ENCODE measurements at places on chromosomes 2 and 18. TPM values are rescaled to one million over a fixed set of nuclear protein-coding genes. Genes with fewer than 3 reads are reported as not detected.

DNA sequence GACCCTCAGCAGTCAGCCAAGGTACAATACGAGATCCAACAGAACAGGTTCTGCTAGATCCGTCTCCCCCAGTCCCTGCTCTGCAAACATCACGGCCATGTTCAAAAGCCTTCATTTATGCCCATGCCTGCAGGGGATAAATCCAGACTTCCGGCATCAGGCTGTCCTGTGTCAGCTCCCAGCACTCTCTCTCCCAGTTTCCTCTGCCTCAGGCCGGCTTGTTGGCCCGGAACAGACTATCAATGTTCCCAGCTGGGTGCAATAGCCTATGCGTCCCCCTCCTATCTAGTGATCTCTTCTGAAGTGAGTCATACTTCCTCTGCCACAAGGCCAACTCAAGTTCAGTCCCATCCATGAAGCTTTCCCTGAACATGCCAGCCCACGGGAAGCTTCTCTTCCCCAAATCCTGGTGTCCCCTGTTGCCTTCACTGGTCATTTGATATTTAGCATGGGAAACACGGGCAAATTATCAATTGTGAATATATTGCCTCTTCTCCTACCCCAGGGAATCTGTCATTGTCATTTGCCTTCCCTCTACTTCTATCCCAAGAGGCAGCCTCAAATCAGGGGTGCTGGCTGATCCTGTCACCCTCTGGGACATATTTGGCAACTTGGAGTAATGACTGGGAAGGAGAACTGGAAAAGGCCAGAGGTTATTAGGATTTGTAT lies 51.1 kb downstream of the CAPN13 start:
- no peaks in the 10 kb centered on the region for H3K36me3 ChIP-seq
- no peak overlapping the region for H3K27ac ChIP-seq
- no peak for DNase-seq
- peaks cover 12% of the 10 kb centered on the region for H3K4me1 ChIP-seq

- no peaks in the 10 kb centered on the region for H3K27me3 ChIP-seq
- no peak for DNase-seq
- H3K4me1 ChIP-seq: no peaks in the 10 kb centered on the region
- H3K36me3 ChIP-seq: no peaks in the 10 kb centered on the region
- no peak overlapping the region for H3K4me3 ChIP-seq
- H3K27ac ChIP-seq: no peak overlapping the region
Measured at GRCh38 chr2:48548840-48549239, 18.9 kb downstream of the STON1 start.

- no peaks in the 10 kb centered on the region for H3K36me3 ChIP-seq
- DNase-seq: no peak
- no peaks in the 10 kb centered on the region for H3K27me3 ChIP-seq
Measured at GRCh38 chr2:111678651-111679050, 205.3 kb downstream of the ANAPC1 start.

DNA sequence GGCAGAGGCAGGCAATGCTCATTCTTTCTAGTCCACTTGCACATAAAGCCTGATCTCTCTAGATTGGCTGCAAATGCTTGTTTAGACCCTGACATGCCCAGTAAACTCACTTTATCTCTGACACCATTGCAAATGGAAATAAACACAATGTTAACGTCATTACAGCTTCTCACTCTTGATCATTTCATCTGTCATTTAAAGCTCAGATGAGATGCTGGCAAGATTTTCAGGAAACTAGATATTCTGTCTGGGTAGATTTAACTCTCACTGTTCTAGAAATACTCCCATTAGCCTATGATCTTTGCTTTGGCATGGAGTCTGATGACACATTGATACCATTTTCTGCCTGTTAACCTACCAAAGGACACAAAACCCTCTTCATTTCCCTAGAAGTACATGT lies 320.7 kb upstream of the HNRNPA3 start:
- no peaks in the 10 kb centered on the region for H3K4me1 ChIP-seq
- H3K27ac ChIP-seq: no peak overlapping the region
- H3K27me3 ChIP-seq: no peaks in the 10 kb centered on the region
- H3K36me3 ChIP-seq: no peaks in the 10 kb centered on the region

- H3K36me3 ChIP-seq: no peaks in the 10 kb centered on the region
- DNase-seq: no peak
- no peaks in the 10 kb centered on the region for H3K4me1 ChIP-seq
- no peaks in the 10 kb centered on the region for H3K27me3 ChIP-seq
- peak overlapping the region; percentile 49 for H3K27ac ChIP-seq
- no peak overlapping the region for H3K4me3 ChIP-seq
Measured at GRCh38 chr18:63445037-63445436, 22.8 kb upstream of the VPS4B start.

- H3K4me1 ChIP-seq: no peaks in the 10 kb centered on the region
- no peak for DNase-seq
- no peaks in the 10 kb centered on the region for H3K36me3 ChIP-seq
- H3K4me3 ChIP-seq: no peak overlapping the region
Measured at GRCh38 chr18:42929181-42929580, 186.3 kb downstream of the RIT2 start.

DNA sequence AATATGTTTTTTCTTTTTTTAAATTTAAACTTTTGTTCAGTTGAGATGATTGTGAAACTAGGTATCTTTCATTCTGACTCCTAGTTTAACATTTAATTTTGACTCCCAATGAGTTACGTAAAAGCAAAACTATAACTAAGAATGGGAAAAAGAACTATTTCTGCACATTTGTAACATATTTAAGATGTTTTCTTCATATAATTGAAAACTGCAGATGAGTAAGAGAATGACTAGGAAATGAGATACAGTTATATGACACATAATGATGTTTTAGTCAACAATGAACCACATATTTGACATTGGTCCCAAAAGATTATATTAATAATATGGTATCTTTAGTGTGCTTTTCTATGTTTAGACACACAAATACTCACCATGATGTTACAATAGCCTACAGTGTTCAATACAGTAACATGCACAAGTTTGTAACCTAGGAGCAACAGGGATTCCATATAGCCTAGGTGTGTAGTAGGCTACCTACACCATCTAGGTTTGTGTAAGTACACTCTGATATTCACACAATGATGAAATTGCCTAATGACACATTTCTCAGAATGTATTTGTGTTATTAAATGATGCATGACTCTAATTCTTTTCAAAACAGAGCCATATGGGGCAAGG lies 12.6 kb downstream of the ERMN start:
- H3K36me3 ChIP-seq: no peaks in the 10 kb centered on the region
- no peak overlapping the region for H3K4me3 ChIP-seq
- no peak overlapping the region for H3K27ac ChIP-seq

DNA sequence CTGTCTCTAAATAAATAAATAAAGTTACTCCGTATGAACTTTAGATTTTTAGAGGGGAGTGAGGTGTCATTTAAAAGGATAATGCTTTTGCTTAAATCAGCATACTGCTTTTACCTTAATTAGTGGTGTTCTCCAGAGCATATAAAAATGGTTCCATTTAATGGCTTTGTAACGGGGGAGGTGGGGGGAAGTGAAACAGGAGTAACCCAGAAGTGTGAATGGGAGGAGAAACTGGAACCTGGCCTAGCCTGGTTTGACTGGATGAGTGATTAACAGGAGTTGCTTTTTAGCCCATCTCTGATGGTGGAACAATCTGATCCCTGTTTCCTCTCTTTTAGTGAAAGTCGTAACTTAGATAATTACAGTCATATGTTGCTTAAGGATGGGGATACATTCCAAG lies 1.6 kb downstream of the CNDP2 start:
- H3K27ac ChIP-seq: peak overlapping the region; percentile 98
- H3K27me3 ChIP-seq: no peaks in the 10 kb centered on the region
- DNase-seq: no peak
- H3K36me3 ChIP-seq: no peaks in the 10 kb centered on the region

DNA sequence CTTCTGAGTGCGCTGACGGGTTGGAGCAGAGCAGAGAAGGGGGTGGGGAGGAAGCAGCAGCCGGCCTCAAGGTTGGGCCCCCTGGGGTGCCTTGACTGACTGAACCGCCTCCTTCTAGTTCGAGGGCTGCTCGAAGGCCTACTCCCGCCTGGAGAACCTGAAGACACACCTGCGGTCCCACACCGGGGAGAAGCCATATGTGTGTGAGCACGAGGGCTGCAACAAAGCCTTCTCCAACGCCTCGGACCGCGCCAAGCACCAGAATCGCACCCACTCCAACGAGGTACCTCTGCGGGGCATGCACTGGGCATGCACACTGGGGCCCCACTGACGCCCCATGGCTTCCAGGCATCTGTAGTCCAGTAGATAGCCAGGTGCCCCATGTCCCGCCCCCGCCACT lies 246.9 kb downstream of the GLI2 start:
- H3K27ac ChIP-seq: no peak overlapping the region
- no peak overlapping the region for H3K4me3 ChIP-seq
- no peaks in the 10 kb centered on the region for H3K36me3 ChIP-seq
- H3K4me1 ChIP-seq: peaks cover 4% of the 10 kb centered on the region
- no peak for DNase-seq

DNA sequence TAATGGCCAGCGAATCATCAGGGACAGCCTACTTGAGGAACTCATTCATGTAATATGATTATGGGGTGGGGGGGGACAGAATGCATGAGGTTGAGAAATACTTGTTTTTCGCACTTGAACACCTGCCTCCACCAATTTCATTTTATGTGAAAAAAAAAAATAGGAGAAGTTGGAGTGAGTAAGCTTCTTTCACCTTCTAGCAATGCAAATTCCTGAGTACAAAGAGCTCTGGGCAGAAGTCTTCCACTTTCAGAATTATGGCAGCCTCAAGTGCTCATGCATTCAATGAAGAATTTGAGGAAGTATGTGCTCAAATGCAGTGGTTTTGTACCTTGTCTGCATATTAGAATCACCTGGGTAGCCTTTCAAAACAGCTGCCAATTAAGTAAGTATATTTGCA lies 40.1 kb upstream of the GPD2 start:
- H3K4me1 ChIP-seq: peaks cover 14% of the 10 kb centered on the region
- no peaks in the 10 kb centered on the region for H3K27me3 ChIP-seq
- no peak overlapping the region for H3K4me3 ChIP-seq
- H3K36me3 ChIP-seq: no peaks in the 10 kb centered on the region
- no peak for DNase-seq

- H3K27me3 ChIP-seq: no peaks in the 10 kb centered on the region
- no peak overlapping the region for H3K27ac ChIP-seq
- no peak for DNase-seq
- H3K4me3 ChIP-seq: no peak overlapping the region
- H3K36me3 ChIP-seq: no peaks in the 10 kb centered on the region
Measured at GRCh38 chr2:201275990-201276389, 15.7 kb downstream of the CASP8 start.

- no peak overlapping the region for H3K27ac ChIP-seq
- peak; percentile 70 for DNase-seq
- H3K27me3 ChIP-seq: no peaks in the 10 kb centered on the region
- H3K4me3 ChIP-seq: no peak overlapping the region
- H3K36me3 ChIP-seq: no peaks in the 10 kb centered on the region
Measured at GRCh38 chr18:24176727-24177416, 38.0 kb downstream of the CABYR start.

DNA sequence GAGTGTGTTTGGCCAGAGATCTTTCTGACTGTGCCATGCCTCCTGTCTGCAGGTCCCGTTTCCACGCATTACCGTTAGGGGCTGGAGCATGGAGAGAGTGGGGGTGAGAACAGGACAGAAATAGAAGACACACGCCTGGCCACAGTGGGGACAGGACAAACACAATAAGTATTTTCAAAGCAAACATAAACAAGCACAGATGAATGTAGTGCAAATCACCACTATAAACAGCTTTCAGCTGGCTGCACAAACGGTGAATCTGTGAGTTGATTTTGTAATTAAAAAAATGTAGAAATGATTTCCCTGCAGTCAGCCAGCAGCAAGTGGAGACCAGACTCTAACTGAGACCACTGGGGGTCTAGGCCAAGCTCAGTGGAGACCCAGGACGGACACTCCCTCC lies 6.8 kb downstream of the KCNK3 start:
- no peak for DNase-seq
- peak overlapping the region; percentile 90 for H3K27ac ChIP-seq
- H3K36me3 ChIP-seq: no peaks in the 10 kb centered on the region
- H3K4me3 ChIP-seq: no peak overlapping the region
- no peaks in the 10 kb centered on the region for H3K27me3 ChIP-seq
- H3K4me1 ChIP-seq: peaks cover 66% of the 10 kb centered on the region

GRCh38 chr18:62318228-62319180 lies 6.6 kb upstream of the TNFRSF11A start:
- H3K4me1 ChIP-seq: no peaks in the 10 kb centered on the region
- no peak overlapping the region for H3K4me3 ChIP-seq
- H3K27me3 ChIP-seq: no peaks in the 10 kb centered on the region
- DNase-seq: no peak
- no peaks in the 10 kb centered on the region for H3K36me3 ChIP-seq

DNA sequence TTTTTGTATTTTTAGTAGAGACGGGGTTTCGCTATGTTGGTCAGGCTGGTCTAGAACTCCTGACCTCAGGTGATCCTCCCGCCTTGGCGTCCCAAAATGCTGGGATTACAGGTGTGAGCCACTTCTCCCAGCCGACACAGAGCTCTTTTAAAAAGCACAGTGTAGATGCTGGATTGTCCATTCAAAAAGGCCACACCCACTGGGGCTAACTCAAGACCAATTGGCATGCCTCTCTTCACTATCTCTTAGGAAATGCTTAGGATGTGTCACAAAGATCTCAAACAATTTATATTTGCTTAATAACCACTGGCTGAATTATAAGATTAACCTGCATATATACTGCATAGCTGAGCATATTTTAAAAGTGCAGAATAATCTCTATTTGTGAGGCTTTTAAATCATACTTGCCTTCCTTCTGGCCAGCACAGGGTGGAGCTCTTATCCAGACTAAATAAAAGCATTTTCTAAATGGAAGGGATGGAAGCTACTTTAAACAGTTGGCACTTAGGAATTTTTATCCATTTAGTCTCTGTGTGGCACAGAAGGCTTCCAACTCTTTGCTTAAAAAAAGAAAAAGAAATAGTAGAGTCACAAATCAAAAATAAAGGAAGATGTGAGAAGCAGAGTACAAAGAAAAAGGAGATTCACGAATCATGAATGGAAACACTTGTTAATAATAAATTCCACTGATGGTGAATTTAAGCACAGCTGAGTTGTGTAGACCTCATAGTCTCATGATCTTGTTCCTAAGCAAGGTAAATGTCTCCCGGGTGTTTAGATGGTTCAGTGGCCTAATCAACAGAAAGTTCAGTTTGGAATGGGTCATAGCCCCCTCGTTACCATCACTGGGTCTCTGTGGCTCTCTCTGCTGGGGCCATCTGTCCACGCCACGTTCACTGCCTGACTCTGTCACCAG lies 22.4 kb downstream of the CRYGD start:
- DNase-seq: no peak
- no peak overlapping the region for H3K27ac ChIP-seq
- H3K4me3 ChIP-seq: no peak overlapping the region
- no peaks in the 10 kb centered on the region for H3K4me1 ChIP-seq
- no peaks in the 10 kb centered on the region for H3K27me3 ChIP-seq

- H3K27me3 ChIP-seq: no peaks in the 10 kb centered on the region
- H3K36me3 ChIP-seq: no peaks in the 10 kb centered on the region
- peaks cover 30% of the 10 kb centered on the region for H3K4me1 ChIP-seq
- DNase-seq: no peak
Measured at GRCh38 chr18:8709248-8710059, 4.1 kb downstream of the MTCL1 start.

- H3K36me3 ChIP-seq: no peaks in the 10 kb centered on the region
- no peak for DNase-seq
- no peak overlapping the region for H3K4me3 ChIP-seq
- H3K4me1 ChIP-seq: no peaks in the 10 kb centered on the region
Measured at GRCh38 chr2:154934213-154934612, 235.7 kb downstream of the KCNJ3 start.

Gene LYPD6B
- 9.9 TPM for total RNA-seq

Gene DSG3
- not detected for total RNA-seq

Gene SLC9A4
- not detected for total RNA-seq

Gene RELCH
- total RNA-seq: 51.4 TPM

Gene IL1F10
- total RNA-seq: not detected

Gene POMC
- 2.9 TPM for total RNA-seq

Gene TLX2
- total RNA-seq: not detected

Gene MTHFD2
- 15.8 TPM for total RNA-seq

Data from body of pancreas (tissue), 4 donors.